HepG2 (cell line): ENCODE measurements at places on chromosomes 5 and 9.

DNA sequence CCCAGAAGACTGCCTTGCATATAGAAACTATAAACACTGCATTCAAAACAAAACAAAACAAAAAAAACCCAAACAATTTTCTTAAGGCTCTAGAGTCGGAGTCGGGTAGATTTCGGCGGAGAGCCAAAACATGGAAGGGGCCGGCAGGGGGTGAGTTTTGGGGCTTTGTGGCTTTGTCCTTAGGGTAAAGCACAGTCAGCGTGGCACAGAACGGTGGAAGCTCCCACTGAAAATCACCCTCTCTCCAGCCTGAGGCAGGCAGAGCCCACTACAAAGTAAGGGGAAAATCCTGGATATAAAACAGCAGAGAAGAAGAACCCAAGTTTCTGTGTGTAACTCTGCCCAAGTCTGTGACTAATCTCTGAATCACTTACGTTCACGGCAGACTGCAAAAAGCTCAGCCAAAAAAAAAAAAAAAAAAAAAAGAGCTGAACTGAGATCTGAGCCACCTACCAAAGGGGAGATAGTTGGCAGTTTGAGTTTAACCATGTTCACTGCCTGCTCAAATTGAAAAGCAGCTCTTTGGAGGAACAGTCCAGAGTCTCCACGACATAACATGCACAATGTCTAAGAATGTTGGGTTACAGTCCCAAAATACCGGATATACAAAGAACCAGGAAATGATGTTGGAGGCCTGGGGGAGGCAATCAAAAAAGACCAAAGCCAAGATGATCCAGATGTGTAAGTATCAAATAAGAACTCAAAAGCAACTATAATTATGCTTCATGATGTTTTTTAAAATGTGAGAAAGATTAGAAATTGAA lies 26.6 kb upstream of the OR2K2 start:
- no peak for DNase-seq

DNA sequence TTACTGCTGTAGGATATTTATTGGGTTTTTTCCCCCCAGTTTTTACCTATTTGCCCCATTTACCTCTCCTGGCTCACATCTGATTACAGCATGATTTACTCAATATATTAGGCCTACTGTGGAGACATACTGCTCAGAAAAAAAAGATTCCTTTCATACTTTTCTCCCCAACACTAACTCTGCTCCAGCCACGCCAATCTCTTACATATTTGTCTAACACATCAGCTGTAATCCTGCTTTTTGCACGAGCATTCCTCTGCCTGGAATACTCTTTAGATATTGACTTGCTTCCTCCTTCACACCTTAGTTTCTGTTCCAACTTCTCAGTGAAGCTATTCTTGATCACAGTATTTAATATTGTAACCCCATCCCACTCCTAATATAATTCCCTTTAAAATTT lies 158.1 kb upstream of the VCAN start:
- DNase-seq, result no peak

- no peak for DNase-seq
Observed at GRCh38 chr5:91468651-91469422, 85.7 kb upstream of the ARRDC3 start.

DNA sequence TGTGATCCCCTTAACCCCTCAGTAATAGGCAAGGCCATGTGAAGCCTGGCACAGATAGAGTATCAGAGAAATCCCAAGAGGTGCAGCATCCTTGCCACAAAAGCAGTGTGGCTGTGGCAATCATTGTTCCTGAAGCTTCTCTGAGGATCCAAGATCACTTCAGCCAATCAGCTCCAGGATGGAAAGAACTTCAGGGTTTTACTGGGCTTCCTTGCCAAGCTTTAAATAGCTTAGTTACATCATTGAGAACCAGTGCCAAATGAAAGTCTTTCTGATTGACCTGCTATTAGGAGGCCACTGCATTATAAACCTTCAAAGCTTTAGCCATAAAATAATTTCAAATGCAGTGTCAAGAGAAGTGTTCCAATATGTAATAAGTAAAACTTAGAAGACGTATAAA lies 430.6 kb downstream of the PIK3R1 start:
- DNase-seq, result no peak

GRCh38 chr9:63859475-63860215 lies 1425.4 kb downstream of the FOXD4L5 start:
- peak; percentile 49 for DNase-seq

- DNase-seq, result no peak
Observed at GRCh38 chr5:53956196-53956595, 354.2 kb downstream of the ARL15 start.

DNA sequence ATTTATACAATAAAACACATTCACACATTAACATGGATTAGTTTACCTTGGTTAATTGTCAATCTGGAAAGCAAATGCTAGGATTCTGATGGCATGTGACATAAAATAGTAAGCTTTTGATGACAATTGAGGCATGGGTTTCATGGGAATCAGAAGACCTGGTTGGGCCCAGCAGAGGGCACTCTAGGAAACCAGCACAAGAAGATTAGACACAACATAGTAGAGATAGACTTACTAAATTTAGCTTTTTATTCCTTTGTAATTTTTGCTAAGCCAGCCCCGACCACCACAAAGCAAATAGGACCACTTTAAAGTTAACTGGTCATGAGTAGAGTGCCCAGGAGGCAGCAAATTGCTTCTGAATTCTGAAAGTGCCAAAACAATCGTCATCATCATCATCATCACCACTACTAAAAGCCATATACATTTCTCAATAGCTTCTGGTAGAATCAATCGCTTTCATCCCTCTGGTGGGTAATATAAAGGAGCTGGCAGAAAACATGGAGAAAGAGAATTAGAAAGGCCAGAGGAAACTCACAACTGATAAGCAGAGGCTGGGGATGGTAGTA lies 163.2 kb downstream of the ARRDC3 start:
- no peak for DNase-seq

DNA sequence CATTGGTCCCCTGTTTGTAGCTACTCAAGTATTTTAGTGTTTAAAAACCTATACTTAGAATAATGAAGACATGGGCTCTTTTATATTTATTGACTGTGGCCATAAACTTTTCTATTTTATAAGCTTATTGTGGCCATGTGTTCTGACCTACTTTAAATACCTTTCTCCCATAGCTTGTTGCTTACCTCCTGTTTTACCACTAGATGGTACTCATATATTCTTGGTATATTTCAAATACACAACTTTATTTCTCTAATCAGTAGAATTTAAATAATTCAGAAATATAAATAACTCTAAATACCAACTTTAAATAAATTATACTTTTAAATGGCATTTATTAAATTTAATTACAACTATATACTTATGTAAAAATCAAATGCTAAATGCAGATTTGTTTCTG lies 498.0 kb downstream of the PRDM9 start:
- DNase-seq, result no peak

- peak; percentile 23 for DNase-seq
Observed at GRCh38 chr5:157387683-157388093, 72.3 kb upstream of the NIPAL4 start.

- DNase-seq, result no peak
Observed at GRCh38 chr5:75662061-75662460, 50.8 kb downstream of the ANKDD1B start.

GRCh38 chr5:52703321-52703720 lies 84.4 kb upstream of the ITGA1 start:
- no peak for DNase-seq

DNA sequence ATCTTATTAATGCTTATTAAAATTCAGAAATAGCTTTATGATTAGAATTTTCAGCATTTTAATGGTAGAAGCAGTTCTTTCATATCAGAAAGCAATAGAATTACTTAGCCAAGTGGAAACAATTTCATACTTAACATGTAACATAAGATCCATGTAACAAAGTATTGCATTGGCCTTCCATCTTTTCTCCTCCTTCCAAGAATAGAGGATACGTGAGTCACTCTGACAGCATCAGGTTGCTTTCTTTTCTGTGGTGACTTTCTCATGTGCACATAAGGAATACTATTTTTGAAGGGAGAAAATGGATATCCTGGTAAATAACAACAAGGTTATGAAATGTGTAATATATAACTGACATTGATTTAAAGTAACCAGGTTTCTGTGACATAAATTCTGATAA lies 272.2 kb downstream of the ANXA1 start:
- DNase-seq, result no peak

DNA sequence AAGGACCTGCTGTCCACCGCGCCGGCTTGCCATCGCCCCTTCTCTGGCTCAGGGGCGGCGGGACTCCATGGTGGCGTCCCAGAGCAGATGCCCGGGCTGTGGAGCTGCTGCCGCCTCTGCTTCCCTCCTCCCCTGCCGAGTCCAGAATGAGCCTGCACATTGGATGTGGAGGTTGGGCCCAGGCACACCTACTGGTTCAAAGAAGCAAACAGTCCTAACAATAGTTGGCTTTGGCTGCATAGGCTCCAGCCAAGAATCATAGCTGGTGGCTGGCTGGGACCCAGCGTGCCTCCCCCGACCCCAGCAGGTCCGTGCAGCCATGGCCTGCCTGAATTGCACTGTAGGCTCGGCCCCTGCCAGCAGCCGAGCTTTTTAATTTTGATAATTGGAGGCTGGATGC lies 25.8 kb downstream of the ADAMTSL2 start:
- no peak for DNase-seq

GRCh38 chr5:98844865-98845264 lies 71.4 kb downstream of the RGMB start:
- DNase-seq, result no peak

DNA sequence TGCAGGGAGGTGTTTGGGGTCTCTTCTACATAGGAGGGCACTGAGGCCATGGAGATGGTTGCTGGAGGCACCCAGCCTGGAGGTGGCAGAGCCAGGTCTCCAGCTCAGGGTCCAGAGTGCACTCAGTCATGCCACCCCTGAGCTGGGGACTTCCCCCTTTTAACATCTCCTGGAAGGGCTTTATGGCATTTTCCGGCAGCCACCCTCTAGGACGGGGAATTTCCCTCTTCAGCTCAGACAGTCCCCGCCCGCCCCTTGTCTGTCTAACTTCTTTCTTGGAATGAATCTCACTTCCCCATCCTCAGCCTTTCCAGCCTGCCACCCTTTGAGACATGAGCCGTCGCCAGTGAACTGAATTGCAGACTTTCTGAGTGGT lies 49.9 kb downstream of the COL15A1 start:
- no peak for DNase-seq

GRCh38 chr5:131607903-131608540 lies 27.0 kb downstream of the RAPGEF6 start:
- DNase-seq, result no peak

DNA sequence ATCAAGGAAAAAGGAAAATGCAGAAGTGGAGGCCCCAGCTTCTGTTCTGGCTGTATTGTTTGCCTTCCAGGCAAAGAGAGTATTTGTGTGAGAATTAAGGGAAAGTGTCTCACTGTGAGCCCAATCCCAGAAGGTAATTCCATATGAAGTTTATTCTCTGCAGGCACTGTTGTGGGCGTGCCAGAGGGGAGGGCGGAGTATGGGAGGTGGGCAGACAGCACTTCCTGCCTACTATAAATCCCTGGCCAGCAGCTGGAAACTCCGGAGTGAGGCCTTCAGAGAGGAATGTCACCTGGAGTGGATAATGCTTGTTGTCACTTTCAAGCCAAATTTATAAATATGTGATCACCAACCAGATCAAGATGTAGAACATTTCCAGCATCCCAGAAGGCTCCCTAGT lies 209.5 kb downstream of the ARHGAP26 start:
- no peak for DNase-seq

DNA sequence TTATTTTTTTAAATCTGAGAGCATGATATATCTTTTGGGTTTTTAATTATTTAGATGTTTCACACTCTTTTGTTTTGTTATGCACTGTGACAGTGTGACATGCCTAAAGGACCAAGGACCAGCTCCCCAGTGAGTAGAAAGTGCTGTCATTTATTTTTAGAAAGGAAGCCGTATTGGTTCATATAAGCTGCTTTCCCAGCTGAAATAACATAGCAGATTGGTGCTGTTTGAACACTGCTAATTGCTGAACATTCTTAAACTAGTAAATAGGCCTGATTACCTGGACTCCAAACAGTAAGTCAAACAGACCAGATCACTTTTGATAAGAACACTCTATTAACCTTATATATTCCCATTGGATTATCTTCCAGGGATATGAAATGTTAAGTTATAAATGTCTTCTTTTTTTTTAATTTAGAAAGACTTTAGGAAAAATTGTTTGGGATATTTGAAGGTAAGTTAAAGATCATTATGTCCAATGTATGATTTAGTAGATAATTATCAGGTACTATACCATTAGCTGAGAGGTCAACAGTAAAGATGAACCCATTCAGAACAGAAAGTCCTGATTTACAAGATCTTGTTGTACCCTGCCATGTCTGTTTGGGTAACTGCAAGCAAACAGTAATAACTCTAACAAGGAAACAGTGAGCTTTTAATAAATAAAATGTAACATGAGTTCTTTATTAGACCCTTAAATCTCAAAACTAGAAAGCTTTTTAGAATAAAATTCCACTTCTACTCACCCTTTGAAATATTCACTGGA lies 27.8 kb upstream of the ELL2 start:
- DNase-seq, result no peak

DNA sequence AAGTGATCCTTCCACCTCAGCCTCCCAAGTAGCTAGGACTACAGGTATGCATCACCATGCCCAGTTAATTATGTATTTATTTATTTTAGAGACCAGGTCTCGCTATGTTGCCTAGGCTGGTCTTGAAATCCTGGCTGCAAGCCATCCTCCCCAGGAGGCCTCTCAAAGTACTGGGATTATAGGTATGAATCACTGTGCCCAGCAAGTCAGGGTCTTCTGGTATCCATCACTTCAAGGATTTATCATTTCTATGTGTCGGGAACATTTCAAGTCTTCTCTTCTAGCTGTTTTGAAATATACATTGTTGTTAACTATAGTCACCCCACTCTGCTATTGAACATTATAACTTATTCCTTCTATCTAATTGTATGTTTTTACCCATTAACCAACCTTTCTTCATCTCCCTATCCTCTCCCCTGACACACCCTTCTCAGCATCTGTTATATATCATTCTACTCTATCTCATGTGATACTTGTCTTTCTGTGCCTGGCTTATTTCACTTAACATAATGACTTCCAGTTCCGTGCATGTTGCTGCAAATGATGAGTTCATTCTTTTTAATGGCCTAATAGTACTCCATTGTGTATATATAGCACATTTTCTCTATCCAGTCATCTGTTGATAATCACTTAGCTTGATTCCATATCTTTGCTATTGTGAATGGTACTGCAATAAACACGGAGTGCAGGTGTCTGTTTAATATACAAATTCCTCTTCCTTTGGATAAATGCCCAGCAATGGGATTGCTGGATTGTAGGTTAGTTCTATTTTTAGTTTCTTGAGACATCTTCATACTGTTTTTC lies 26.4 kb downstream of the UTP15 start:
- DNase-seq, result no peak

GRCh38 chr5:145937432-145938250 lies 1.3 kb downstream of the SH3RF2 start:
- DNase-seq, result peak; percentile 40

- DNase-seq, result no peak
Observed at GRCh38 chr5:96226941-96227552, 206.0 kb downstream of the PCSK1 start.
